ENCODE measurements at places on chromosomes 7 and 10.

DNA sequence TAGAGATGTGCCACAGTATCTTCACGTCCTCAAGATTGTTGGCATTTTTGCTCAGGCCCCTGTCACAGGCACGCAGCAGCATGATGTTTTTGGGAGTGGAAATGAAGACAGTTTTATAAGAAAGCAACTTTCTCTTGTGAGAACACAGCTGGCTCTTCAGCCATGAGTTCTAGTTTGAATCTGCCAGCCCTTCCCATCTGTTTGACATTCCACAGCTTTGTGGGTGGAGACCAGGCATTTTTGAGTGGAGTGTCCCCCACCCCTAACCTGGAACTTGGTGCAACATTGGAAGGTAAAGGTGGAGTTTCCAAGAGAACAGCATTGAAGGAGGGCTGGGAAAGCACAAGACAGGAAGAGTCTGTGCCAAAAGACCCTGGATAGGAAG is 253.1 kb upstream of the IGFBP3 start:
- DNase-seq, result no peak

DNA sequence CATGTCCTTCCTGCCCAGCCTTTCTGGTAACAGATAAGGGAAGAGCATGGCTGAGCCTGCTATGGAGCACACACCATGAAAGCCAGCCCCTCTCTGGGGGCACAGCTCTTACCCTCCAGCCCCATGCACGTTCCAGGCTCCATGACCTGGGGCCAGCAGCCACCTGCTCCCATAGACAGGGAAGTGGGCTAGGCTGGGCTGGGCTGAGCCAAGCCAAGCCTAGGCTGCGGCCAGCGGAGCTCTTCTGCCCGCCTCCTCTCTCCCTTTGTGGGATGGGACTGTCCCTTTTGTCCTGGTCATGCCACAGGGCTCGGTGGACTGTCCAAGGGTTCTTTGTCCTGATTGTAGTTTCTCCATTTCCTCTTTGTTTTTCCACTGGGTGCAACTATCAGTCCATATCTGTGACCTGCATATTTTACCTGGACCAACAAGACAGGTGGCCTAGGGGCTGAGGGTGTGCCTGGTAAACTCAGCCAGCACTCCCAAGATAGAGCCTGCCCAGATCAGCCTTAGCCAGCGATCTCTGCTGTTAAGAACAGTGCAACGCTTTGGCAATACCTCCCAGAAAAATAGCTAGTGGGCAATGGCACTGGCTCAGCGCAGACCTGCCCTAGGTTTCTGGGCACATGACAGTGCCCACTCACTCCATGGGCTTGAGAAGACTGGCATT is 97.2 kb upstream of the BTBD16 start:
- no peak for DNase-seq

DNA sequence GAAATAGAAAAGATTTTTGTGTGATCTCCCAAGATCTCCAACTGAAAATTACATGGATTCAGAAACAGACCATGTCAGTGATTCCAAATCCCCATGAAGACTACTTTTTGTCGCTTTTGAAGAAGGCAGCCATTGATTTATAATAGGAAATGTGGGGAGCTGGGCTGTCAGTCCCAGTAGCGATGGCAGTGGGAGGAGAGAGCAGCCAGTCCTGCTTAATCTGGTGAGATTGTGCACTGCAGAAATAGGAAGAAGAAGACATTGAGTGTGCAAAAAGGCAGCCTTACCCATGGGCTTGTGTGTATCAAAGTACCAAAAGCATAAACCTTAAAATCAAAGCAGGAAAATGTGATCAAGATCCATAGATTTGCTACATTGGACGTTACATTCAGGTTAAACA is 4.8 kb downstream of the ADRB1 start:
- DNase-seq, result no peak

DNA sequence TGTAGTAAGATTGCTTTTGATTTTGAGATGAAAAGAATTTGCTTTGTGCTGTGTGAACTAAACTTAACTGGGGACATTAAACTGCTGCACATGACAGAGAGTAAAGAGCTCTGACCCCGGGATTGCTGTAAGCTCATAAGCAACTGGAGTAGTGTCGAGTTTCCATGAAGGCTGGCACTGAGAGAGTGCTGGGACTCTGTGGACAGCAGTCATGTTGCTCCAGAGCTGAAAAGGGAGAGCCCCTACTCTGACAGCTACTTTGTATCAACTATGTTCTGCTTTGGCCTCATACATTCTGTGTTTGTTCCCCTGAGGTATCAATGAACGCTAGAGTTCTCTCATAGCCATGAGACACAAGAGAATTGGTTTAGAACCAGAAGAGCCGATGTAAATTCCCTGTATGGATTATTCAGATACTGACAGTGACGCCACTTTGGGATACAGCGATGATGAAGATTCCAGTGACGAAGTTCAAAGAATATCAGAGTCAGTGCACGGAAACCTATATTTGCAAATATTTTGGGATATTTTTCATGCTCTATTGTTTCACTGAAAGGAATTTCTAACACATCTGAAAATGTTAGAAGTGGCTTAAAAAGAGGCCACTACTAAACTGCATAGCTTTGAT is 185.9 kb upstream of the DKK1 start:
- no peak for DNase-seq

GRCh38 chr7:66503551-66504031 is 125.1 kb upstream of the KCTD7 start:
- DNase-seq, result no peak

DNA sequence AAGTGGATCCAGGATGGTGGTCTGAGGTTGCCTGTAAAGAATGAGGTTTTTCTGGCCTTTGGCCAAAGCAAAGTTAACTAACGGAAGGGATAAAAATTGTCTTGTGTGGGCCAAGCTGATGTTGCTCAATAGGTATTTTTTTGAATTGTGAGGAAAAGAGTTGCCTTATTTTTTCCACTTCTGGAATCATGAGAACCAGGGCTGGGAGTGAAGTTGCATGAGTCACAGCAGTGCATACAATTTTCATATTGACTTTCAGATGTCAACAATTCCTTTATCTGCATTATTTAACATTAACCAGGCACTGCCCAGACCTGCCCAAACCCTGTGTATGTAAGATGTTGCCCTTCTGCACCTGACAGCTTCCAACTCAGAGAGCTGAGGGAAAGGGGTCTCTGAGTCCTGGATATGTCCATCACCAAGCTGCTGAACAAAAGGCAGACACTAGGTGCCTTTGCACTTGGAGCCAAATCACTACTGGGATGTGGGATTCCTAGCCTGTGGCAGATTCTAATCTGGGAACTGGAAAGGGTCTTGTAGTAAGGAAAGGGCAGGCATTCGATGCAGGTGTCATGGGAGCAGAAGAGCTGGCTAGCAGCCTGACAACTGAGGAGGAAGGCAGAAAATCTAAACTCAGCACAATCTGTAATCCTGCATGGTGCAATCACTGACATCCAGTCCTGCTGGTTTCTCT is 52.3 kb upstream of the SLC35B4 start:
- DNase-seq, result no peak
